ENCODE measurements at places on chromosomes 2 and 18.

DNA sequence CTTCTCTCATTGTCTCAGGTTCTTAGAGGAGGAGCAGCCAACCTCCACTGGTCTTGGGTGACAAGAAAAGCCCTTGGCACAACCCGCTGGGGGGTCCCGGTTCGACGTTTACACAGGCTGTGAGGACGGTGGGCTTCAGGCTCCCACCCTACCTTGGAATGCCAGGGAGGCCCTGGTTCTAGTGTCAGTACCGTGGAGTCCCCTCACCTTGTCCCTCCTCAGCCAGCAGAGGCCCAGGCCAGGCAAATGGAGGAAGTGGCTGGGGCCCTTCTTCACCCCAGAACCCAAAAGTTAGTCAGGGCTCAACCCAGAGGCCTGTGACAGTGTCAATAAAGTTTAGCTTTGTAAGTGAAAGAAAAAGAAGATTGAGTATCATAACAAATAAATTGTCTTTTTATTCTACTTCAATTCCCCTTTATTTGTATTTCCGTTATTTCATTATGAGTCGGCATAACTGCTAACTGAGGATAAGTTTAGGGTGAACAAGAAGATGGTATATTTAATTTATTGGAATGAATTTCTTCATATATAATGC, 62.6 kb upstream of the ZSWIM2 start:
- DNase-seq, result no peak

DNA sequence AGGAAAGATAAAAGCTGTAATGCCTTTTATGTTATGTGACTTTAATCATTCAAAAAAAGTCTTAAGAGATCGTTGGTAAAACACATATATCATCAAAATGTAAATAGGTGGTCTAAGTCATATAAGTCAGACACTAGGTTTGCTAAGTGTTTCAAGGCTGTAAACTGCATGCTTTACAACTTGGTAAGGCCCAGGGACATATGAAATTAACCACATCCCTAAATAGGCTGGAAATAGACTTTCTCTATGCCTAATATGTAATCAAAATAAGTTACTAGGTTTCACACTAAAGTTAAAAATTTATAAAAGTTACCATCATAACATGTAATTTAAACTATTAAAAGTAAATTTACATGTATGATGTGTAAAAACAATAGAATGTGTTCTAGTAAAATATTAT, 946.3 kb upstream of the LRATD1 start:
- DNase-seq, result no peak

- DNase-seq, result no peak
These were observed 22.6 kb upstream of the USP34 start for GRCh38 chr2:61493523-61493942.

- DNase-seq, result no peak
These were observed 594.0 kb downstream of the ERBB4 start for GRCh38 chr2:211944572-211944971.

GRCh38 chr2:195535911-195536522, 121.0 kb upstream of the SLC39A10 start:
- no peak for DNase-seq

DNA sequence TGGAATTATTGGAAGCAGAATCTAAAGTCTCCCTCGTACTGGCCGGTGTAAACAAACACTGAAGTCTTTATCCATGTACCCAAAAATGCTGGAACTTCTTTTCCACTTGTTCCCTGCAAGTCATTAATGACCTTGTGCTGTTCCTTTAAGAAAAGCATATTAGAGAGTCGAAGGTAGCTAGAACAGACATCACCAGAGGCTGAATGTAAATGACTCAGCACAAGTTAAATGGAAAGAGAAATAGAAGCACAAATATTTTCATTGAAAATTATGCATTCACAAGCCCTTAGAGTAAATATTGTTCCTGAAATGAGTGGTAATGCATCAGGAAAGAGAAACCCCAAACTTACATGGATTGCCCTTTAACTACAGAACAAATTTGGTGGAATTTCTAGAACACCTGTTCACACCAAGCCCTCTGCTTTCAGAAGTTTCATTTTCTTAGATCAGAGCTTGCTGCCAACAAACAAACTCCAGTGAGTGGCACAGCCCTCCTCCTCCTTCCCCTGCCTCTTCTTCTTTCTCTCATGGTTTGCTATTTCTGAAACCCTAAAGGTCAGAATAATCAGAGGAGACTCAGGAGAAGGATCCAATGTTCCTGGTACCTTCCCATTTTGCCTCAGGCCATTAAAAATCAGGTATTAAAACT, 264.3 kb downstream of the TXNL1 start:
- DNase-seq, result no peak

DNA sequence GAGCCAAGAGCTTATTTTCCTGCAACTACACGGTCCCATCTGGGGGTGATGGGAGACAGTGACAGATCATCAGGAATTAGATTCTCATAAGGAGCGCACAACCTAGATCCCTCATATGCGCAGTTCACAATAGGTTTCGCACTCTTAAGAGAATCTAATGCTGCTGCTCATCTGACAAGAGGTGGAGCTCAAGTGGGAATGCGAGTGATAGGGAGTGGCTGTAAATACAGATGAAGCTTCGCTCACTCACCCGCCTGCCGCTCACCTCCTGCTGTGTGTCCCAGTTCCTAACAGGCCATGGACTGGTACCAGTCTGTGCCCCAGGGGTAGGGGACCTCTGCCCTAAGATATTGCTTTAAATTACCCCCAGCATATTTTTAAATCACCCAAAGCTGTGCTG, 10.8 kb downstream of the LRRFIP1 start:
- DNase-seq, result no peak

- DNase-seq, result no peak
These were observed 41.2 kb downstream of the RALBP1 start for GRCh38 chr18:9516437-9517064.

DNA sequence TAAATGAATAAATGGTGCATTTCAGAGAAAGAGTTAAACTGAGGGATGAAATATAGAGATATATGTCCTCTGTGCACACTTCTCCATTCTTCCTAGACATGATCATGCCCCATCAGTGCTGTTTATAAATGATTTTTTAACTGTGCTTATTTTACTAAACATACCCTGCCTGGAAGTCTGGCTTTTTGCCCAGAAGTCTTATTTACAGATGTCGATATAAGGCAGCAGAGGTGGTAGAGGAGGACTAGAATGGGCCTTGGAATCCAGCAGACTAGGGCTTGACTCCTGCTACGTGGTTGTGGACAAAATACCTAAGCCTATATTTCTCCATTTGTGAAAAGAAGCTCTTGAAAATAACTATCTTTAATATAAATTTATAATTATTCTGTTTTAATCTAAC, 355.5 kb downstream of the RAD51AP2 start:
- no peak for DNase-seq

DNA sequence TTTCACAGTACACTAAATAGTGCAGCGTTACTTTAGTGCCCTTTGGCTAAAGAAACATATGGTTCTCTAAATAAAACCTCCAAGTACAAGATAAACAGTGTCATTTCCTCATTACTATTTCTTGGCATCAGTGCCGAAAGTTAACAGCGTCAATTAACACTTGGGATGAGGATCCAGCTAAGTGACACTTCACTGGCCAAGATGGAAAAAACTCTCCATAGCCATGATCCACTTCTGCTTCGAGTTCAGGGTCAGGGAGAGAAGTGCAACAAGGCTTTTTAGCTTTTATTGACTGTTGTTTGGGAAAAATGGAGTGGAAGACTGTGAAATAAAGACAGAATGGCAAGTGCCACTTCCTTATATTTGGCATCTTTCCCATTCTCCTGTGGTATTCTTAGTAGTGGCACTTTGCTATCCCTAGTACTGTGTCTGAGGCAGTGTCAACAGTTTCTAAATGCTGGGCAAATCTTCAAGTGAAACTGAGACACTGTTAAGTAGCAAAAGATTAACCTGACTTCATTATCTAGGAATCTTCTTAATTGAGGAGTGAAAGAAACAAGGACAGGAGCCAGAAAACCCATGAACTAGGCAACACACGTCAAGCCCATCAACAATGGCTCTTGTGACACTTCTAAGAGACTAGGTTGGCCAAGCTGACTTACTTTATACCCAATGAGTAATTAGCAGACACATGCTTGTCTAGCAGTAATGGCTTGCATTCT, 222.5 kb upstream of the SESTD1 start:
- no peak for DNase-seq

GRCh38 chr2:171712051-171712450, 24.8 kb downstream of the DYNC1I2 start:
- DNase-seq, result peak; percentile 63

- DNase-seq, result no peak
These were observed 14.0 kb downstream of the GORASP2 start for GRCh38 chr2:170943041-170943440.

DNA sequence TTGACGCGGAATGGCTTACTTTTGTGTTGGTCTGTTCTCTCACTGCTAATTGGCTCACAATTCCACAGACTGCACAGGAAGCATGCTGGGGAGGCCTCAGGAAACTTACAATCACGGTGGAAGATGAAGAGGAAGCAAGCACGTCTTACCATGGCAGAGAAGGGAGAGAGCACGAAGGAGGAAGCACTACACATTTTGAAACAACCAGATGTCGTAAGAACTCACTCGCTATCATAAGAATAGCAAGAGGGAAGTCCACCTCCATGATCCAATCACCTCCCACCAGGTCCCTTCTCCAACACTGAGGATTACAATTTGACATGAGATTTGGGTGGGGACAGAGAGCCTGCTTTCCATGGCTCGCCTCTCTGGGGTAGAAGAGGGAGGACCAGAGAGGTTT, 106.2 kb downstream of the KCNF1 start:
- no peak for DNase-seq

DNA sequence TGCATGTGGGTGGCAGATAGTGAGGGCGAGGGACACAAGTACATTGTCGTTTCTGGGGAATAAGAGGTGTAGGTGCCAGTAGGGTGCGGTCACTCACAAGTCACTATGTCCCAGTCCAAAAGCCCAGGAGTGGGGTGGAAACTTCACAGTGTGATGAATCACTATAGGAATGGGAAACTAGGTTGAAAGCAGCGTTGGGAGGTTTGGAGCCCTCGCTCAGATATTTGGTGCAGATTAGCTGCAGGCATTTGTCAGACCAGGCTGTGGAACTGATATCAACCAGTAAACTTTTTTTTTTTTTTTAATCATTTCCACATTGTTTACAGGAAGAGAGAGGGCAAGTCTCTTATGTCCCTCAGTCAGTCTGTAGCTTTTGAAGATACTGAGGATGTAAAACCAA, 121.8 kb downstream of the CERS6 start:
- DNase-seq, result peak; percentile 12

GRCh38 chr2:197011801-197012641, 85.5 kb upstream of the PGAP1 start:
- DNase-seq, result no peak

- no peak for DNase-seq
These were observed 89.8 kb upstream of the TEX51 start for GRCh38 chr2:126808929-126809328.

- DNase-seq, result no peak
These were observed 32.6 kb downstream of the FASTKD2 start for GRCh38 chr2:206798000-206798399.

GRCh38 chr2:119536211-119536610, 8.0 kb upstream of the CFAP221 start:
- no peak for DNase-seq

- DNase-seq, result no peak
These were observed 236.4 kb downstream of the PLCL1 start for GRCh38 chr2:198040835-198041234.

GRCh38 chr2:41129988-41130387, 678.1 kb upstream of the SLC8A1 start:
- DNase-seq, result no peak

DNA sequence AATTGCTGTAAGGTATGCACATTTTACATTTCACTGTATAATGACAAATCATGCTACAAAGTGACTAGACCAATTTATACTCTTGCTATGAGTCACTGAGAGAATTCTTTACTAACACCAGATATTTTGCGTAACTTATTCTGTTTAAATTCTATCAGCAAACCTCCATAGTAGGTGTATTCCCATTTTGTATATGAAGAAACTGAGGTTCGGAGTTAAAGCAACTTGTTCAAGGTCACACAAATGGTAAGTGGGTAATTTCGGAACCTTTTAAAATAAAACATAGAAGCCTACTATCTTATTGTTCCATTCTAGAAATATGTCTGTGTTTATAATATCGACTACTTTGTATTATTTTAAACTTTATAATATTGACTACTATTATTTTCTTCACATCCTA, 15.9 kb upstream of the CPS1 start:
- no peak for DNase-seq

- no peak for DNase-seq
These were observed 15.3 kb downstream of the EVX2 start for GRCh38 chr2:176068419-176068832.

GRCh38 chr2:133753665-133754064, 185.4 kb upstream of the NCKAP5 start:
- no peak for DNase-seq

DNA sequence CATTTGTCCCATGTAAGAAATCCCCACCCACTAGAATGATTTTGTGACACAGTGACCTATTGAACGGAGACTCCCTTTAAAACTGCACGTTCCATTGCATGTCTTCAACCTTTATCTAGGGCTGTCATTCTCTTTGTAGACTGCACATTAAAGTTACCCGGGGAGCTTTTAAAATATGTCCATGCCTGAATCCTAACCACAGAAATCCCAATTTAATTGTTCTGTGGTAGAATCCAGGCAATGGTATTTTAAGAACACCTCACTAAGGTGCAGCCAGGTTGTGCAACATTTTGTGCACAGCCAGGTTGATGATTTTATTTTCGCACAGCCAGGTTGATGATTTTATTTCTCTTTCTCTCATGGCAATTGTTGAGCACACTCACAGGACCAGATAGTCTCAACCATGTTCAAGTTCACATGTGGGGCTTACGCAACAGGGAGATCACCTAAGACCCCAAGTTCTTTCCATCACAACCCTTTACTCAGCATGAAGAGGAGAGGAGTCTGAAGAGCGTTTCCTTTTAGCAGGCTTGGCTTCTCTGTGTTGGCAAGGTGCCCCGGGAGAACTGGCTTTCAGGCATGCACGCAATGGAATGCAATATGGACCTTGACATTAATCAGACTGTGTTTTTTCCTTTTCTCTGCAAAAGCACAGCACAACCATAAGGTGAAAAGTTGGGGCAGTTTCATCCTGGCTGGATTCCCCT, 467.3 kb upstream of the ETAA1 start:
- peak; percentile 57 for DNase-seq

GRCh38 chr2:67574230-67574629, 177.1 kb downstream of the ETAA1 start:
- DNase-seq, result no peak

DNA sequence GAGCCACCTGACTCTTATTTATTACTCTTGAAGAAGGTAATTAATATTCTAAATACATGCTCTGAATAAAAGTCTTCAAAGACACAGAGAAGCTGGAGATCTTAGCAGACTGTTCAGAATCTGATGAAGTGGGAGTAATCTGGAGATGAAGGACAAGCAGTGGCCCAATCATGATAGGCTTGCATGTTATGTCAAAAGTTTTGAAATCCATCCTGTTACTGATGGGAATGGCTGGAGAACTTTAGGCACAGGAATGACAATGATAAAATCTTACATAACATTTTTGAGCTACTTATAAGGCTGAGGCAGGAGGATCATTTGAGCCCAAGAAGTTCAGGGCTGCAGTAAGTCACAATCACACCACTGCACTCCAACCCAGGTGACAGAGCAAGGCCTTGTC, 2.4 kb upstream of the RIF1 start:
- no peak for DNase-seq
